ENCODE measurements at places on chromosomes 12 and 14.

GRCh38 chr14:99605299-99605961, 1.4 kb upstream of the CCDC85C start:
- DNase-seq, result no peak

- no peak for DNase-seq
Measured at GRCh38 chr14:102279688-102280348, 25.1 kb downstream of the MOK start.

- no peak for DNase-seq
Measured at GRCh38 chr12:47205532-47206449, 126.0 kb upstream of the AMIGO2 start.

DNA sequence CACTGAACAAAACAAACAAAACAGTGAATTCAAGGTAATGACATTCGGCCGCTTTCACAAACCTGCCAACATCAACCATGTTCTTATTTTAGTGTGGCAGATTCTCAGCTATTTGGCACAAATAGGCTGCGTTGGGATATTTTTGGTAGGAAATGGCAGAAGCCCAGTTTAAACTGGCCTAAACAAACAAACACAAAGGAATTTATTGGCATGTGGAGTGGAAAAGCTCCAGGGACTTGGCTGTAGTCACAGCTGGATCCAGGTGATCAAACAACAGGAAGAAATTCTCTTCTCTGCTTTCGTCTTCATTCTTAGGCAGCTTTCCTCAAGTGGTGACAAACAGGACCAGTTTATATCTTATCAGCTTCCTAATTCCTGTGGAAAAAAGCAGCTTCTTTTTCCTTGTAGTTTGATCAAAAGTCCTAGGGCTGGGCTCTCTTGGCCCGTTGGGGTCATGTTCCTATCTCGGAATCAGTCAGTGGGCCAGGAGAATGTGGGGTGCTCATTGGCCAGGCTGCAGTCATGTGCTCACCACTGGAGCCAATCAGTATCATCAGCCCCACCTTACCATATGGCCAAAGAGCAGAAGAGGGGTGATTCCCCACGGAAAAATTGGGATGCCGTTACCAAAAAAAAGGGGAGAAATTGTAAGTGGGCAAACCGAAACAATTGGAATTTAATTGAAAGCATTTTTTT, 22.6 kb downstream of the C12orf75 start:
- peak; percentile 94 for DNase-seq

- DNase-seq, result no peak
Measured at GRCh38 chr14:83798421-83798820, 1731.5 kb upstream of the FLRT2 start.
